GM23248 (cell line): ENCODE measurements at places on chromosomes 12 and 14. TPM values are rescaled to one million over a fixed set of nuclear protein-coding genes. Genes with fewer than 3 reads are reported as not detected.

GRCh38 chr12:94169966-94170689, 21.8 kb downstream of the PLXNC1 start:
- DNase-seq, result no peak

GRCh38 chr12:26172539-26172938, 22.8 kb upstream of the SSPN start:
- DNase-seq, result no peak

- peak; percentile 79 for DNase-seq
Measured at GRCh38 chr14:31419967-31420318, 407 bp downstream of the HEATR5A start.

DNA sequence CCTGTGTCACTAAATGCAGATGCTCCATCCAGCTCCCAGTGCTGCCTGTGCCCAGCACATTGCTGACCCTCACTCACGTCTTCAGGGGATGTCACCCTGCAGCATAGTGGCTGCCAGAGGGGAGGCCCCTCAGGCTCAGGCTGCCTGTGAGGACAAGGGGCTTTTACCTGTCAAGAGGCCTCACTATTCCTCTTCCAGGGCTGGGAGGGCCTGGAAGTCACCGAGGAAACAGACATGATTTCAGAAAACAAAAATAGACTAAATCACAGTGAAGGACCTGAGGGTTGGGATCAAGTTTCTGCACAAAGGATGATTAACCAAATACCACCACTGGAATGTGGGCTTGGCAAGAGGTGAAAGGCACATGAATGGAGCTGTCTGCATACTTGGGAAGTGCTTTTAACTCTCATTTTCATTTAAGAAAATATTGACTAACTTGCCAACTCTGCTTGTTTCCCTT, 1202.3 kb downstream of the BCL11B start:
- DNase-seq, result peak; percentile 0

GRCh38 chr12:55699471-55700055, 8.1 kb downstream of the ITGA7 start:
- no peak for DNase-seq

DNA sequence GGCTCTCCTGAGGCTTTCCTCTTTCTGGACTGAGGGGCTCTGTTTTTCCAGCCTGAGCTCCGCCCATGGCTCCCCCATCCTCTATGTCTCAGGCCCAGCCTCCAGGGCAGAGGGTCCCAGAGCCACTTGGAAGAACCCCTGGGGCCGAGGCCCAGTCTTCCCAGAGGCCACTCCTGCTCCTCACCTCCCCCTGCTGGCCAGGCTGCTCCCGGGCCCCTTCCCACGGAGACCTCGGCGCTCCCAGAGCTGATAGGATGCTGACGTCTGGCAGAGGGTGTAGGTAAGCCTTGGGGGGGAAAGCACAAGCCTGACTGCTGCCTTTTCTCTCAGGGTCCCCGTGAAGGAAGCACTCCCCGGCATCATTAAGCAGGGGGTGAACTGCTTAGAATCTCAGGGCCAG, 51.4 kb downstream of the ERH start:
- peak; percentile 32 for DNase-seq

DNA sequence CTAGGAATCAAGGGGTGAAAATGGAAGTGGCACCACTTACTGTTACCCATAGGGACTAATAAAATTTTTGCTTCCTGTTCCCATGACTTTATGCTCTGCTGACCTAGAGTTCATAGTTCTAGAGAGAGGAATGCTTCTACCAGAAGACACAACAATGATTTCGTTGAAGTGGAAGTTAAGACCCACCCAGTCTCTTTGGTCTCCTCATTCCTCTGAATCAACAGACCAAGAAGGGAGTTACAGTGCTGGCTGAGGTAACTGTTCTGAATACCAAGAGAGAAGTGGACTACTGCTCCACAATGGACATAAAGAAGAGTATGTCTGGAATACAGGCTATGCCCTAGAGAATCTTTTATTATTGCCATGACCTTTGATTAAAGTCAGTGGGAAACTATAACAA, 23.5 kb upstream of the DYRK2 start:
- DNase-seq, result no peak

- no peak for DNase-seq
Measured at GRCh38 chr12:51913071-51914033, 6.0 kb downstream of the ACVRL1 start.

DNA sequence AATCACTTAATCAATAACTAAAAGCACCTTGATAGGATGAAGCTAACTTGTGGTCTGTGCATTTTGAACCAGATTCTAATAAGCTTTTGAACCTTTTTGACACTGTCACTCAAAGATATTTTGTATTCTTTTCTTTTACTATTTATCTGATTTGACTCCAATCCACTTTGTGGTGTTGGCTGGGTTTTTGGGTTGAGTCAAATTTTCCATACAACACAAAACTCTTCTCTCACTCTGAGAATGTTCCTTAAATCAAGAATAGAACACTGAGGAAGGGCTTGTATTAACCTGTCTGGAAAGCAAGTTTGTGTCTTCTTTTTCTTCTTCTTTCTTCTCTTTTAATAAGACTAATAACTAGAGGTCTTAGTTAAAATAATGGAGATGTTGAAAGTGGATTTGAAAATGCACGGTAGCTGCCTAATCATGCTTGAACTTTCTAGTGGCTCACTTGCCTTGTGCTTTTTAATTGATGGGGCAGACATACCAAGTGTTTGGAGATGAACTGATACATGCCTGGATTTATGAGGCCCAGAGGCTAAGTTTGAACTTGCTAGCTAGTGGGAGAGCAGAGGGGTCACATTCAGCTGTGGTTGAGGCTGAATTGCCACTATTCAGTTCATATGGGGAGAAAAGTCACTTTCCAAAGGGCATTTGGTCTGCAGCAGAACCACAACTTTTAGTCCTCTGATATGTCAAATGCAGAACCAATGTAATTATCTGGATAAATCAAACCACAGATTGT, 93.5 kb upstream of the PTHLH start:
- DNase-seq, result no peak

DNA sequence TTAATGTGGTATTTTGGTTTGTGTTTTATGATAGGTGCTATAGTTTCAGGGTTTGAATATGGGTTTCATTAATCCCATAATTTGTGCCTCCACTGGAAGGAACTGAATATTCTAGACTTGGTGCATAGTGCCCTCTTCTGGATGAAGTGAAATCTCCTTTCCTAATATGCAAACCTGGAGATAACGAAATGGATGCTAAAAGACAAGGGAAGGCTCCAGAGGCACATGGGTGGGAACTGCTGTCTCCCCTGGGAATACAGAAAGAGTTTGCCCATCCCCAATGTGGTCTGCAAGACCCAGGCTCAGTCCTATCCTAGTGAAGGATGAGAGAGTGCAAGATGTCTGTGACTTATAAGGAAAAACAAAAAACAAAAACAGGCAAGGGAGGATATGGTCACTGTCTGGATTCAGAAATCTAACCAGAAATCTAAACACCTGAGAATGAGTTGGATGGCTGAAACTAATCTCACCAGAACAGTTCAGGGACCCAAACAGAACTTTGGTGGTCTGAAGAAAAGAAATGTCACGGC, 142.3 kb upstream of the TMPO start:
- peak; percentile 66 for DNase-seq

DNA sequence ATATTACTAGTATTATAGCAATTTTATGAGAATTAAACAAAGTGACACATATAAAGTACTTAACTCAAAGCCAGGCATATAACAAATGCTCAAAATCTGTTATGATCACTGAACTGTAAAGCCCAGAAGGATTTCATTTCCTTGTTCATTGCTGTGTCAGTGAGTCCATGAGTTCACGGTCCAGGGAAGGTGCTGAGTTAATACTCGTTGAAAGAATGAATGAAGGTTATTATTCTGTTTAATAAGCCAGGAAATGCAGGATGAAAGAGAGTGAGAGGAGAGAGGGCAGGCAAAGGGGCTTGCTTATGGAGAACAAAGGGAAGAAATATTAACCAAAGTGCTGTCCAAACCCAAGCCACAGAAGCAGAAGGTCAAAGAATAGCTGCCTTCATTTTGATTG, 40.2 kb upstream of the NT5DC3 start:
- no peak for DNase-seq

Gene SLC6A12
- not detected in 2 replicates for polyA plus RNA-seq

Gene LHX5
- not detected in 2 replicates for polyA plus RNA-seq

Gene CLEC2B
- 11.7 and 12.2 TPM in 2 replicates for polyA plus RNA-seq

Gene MUCL1
- not detected in 2 replicates for polyA plus RNA-seq
